ENCODE measurements at places on chromosomes 11 and 22.

GRCh38 chr11:35553831-35554230 is 28.4 kb upstream of the PAMR1 start:
- no peak for DNase-seq

GRCh38 chr11:25449091-25449490 is 882.8 kb upstream of the ANO3 start:
- DNase-seq, result no peak

- no peak for DNase-seq
Observed at GRCh38 chr11:15662285-15662684, 547.6 kb downstream of the INSC start.

GRCh38 chr11:72578566-72578965 is 95.7 kb downstream of the PDE2A start:
- DNase-seq, result no peak

GRCh38 chr22:44144046-44144569 is 36.6 kb upstream of the PARVG start:
- DNase-seq, result no peak

- DNase-seq, result no peak
Observed at GRCh38 chr11:106061954-106062949, 14.9 kb downstream of the KBTBD3 start.

DNA sequence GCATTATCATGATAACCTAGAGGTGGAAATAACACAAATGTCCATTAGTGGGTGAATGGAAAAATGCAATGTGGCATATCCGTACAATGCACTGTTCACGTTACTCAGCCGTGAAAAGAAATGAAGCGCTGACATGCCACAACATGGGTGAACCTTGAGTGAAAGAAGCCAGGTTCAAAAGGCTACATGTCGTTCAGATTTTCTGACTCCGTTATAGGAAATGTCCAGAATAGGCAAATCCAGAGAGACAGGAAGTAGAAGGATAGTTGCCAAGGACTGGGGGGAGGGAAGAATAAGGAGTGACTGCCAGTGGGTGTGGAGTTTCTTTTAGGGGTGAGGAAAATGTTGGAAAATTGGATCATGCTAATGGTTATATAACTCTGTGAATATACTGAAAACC is 133.8 kb downstream of the ATXN10 start:
- DNase-seq, result no peak

GRCh38 chr11:64724863-64725532 is 2.0 kb upstream of the NRXN2 start:
- DNase-seq, result no peak

- DNase-seq, result no peak
Observed at GRCh38 chr22:39362932-39363331, 13.1 kb downstream of the SYNGR1 start.

DNA sequence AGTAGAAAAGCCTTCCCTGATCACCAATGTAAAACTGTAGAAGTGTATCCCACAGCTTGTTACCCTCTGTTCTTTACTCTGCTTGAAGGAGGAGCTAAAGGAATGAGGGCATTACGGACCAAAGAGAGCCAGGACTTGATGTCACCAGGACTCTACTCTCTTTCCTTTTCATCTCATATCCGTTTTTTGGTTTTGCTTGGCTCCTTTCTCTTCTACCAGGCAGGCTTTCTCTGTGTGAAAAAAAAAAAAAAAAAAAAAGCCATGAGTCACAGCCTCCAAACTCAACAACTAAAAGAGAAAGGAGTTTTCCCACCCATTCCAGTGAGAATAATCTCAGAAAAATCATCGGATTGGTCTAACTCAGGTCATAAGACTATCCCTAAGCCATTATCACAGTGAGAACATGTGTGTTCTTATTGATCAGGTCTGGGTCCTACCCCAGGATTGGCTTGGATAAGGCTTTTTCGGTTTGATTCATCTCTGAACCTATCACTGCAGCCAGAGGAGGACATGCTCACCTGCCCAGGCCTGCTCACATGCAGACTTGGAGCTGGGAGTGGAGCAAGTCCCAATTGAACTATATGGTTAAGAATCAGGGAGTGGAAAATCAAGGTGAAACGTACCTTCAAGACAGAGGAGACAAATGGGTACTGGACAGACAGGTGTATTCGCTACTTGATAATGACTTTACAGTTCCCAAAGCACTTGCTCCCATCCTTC is 19.4 kb upstream of the LRRC55 start:
- DNase-seq, result no peak

DNA sequence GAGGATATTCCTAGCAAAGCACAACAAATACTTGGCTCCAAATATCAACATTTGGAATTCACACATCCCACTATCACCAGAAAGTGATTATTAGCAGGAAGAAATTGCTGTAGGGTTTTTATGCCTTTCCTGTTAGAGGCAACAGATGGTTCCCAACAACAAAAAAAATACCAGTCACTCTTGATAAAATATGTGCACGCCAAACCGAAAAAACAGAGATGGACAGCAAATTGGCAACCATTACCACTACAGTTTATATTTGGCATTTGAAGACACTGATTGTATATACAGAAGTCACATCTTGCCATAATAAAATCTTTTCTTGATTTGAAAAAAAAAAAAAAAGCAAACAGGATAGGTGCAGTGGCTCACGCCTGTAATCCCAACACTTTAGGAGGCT is 78.2 kb downstream of the TMPRSS5 start:
- no peak for DNase-seq

DNA sequence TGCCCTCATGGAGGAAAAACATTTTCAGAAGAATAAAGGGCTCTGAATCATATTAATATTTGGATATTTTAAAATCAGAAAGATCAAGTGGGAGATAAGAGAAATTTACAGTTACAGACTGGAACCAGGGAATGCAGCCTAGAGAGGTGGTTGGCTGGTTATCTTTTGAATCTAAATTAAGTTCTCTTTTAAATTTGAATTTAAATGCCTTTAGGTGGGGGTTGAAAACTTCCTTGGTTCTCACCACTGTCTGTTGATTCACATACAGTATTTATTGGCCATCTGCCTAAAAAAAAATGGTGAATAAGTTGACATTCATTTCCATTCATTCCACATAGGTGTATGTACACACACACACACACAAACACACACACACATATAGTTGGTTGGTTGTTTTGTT is 35.7 kb upstream of the PTPRJ start:
- DNase-seq, result no peak

- no peak for DNase-seq
Observed at GRCh38 chr11:46050003-46050461, 71.2 kb downstream of the PHF21A start.

DNA sequence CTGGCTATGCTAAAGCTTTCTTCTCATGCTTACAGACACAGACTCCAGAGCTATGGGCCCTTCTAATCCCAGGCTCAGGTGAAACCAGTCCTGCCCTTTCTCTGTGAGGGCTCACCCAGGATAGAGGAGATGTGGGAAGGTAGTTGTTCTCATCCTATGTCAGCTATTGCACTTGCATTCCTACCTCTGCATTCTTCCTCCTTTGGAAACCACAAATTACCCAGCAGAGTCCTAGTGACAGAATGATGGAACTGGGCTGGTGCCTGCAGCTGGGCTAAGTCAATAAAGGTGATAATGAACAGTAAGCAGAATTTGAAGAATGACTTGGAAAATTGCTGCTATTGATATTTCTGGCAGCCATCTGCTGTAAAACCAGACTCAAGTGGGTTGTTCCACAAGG is 560.0 kb downstream of the TMEM135 start:
- no peak for DNase-seq

- DNase-seq, result no peak
Observed at GRCh38 chr11:88308576-88308975, 29.0 kb downstream of the CTSC start.

DNA sequence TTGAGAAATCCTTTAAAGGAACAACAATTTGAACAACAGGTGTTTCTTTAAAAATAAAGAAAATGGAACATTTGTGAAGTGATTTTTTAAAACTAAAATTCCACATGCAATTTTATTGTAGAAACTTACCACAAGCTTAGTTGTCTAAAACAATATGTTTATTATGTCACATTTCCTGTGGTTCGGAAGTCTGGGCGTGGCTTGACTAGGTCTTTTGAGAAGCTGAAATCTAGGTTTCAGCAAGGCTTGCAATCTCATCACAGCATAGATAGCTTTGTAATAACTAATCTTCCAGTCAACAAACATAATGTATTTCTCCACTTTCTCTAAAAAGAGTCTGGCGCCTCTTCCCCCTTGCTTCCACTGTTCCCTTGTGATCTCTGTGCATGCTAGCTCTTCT is 27.0 kb downstream of the MS4A6A start:
- DNase-seq, result no peak

Measured in stimulated activated CD4-positive, alpha-beta T cell treated with anti-CD3 and anti-CD28 coated beads, TNF-alpha, amount 100 ng/mL, for 1 hour (primary cell).